Activated CD4-positive, CD25-positive, alpha-beta regulatory T cell (primary cell): ENCODE measurements at places on chromosomes 3 and 15.

DNA sequence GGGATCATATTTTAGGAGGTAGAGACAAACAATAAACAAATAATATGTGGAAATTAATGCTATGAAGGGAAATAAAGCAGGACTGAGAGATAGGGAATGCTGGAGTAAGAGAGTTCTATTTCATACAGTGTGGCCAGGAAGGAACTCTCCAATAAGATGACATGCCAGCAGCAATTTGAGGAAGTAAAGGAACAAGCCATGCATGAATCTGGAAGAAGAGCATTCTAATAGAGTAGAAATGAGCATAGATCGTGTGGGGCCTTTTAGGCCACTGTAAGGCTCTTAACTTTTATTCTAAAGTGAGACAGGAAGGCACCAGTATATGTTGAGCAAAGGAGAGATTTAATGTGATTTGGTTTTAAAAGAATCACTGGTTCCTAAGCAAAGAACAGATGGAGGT is 126.3 kb downstream of the DMXL2 start:
- no peak for DNase-seq

DNA sequence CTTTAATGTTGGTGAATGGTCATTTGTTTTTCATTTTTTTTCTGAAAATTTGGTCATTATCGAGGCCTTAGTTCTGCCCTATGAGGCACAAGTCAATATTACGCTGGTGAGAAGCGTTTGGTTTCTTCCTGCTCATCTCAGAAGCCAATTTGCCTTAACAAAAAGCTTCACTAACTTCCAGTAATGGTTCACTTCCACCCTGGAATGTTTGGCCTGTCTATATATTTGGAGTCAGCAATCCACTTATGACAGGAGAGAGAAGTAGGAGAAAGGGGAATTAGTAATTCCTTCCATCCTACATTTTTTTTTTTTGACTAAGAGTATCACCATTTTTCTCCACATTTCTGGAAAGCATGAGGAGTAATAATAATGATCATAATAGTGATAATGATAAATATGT is 124.4 kb downstream of the DIPK2A start:
- no peak for DNase-seq

DNA sequence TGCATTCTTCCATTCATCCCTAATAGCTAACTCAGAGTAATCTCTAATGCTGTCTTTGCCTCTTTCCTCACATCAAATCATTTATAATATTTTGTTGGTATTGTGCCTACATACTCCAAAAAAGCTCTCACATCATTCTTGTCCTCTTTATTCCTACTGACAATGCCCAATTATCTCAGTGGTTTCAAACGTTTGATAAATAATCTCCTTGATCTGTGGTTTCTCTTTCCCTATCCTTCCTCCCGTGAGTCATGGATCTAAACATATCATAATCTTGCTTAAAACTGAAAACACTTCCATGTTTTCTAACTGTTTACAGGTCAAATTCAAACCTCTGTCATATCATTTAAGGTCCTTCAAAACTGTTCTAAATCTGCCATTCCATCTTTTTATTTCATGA is 115.1 kb downstream of the CNTN6 start:
- no peak for DNase-seq

DNA sequence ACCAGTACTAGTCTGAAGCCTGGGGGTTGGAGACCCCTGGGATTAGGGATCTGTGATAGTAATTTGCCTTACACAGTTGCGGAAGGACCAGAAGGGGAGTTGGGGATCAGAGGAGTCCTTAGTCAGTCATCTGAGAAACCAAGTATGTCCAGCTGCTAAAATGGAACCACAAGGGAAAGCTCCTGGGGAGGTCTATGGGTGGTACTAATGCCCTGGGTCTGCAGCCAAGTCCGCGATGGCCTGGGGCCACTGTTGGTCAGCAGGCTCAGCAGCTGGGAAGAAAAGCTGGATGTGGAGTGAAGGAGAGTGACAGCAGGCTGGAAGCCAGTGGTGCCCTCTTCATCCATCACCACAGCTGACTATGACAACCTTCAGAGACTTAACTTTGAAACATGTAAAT is 2.2 kb upstream of the ANKDD1A start:
- DNase-seq = no peak

- no peak for DNase-seq
These were observed 693 bp upstream of the STAB1 start for GRCh38 chr3:52494445-52494844.

GRCh38 chr3:4977001-4977852 is 2.0 kb upstream of the BHLHE40 start:
- DNase-seq = peak; percentile 19

GRCh38 chr3:60594025-60594424 is 657.2 kb downstream of the FHIT start:
- DNase-seq = no peak

DNA sequence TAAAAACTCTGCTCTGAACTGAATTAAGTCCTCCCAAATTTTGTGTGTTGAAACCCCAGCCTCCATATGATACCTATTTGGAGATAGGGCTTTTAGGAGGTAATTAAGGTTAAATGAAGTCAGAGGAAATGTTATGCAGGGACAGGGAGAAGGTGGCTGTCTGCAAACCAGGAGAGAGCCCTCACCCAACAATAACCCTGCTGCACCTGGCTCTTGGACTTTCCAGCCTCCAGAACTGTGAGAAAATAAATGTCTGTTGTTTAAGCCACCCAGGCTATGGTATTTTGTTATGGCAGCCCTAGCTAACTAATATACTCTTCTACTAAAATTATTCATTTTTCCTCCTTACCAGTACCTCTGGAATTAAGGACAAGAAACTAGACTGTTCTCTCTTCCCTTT is 79.5 kb downstream of the MEIS2 start:
- DNase-seq = no peak

GRCh38 chr3:137259701-137260100 is 301.9 kb downstream of the IL20RB start:
- no peak for DNase-seq

DNA sequence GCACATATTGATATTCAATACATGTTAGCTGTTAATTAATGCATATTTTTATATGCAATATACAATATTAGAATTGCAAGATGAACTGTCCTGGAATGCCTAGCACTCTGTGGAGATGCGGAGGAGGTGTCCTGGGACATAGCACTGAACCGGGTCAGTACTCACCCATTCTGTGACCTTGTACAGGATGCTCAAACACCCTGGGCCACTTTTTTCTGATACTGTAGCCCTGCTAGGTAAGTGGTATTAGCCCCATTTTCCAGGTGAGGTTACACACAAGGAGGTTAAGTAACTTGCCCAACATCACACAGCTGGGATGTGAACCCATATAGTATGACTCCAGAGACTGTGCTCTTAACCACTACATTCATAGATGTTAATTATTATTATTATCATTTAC is 1.7 kb upstream of the MAGEF1 start:
- no peak for DNase-seq

DNA sequence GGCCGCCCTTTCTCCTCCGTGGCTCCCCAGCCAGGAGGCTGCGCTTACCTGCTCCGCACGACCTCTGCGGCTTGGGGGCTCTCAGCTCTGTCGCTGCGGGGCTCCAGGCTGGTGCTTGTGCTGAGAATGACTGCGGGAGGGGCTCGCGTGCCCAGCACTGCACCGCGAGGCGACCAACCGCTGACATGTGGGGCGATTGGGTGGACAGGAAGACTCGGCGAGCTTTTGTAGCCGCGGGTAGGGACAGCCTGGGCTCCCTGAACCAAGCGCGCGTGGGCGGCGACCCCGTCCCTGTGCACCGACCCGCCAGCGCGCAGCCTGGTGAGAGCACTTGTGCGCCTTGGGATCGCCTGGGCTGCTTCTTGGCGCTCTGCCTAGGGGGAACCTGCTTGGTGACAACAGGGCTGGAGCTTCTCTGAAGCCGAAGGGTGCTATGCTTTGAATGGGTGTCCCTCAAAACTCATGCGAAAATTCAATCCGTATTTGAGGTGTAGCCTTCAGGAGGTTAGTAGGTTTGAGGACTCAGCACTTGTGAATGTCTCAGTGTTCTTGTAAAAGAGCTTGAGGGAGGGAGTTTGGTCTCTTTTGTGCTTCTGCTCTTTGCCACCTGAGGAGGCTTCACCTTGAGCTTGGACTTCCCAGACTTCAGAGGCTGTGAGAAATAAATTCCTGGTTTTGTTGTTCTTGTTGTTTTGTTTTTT is 50.4 kb downstream of the IL12A start:
- no peak for DNase-seq

- DNase-seq = no peak
These were observed 46.1 kb upstream of the SEMA4B start for GRCh38 chr15:90154861-90155626.

GRCh38 chr15:96054621-96055020 is 275.9 kb upstream of the NR2F2 start:
- DNase-seq = no peak

DNA sequence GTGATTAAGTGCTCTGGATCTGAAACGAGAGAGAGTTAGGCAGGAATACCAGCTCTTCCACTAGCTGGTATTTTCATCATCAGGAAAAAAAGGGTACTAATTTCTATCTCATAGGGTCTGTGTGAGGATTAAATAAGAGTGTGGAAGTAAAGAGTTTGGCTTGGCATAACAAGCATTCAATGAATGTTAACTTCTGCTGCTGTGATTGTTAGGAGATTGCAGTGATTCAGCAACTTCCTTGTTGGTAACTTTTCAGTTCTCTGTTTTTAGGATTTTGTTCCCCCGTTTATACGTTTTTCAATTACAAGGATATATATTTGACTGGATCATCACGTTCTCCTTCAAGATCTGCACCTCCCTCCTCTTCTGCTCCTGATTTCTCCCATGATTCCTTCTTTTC is 65.9 kb upstream of the MYO5C start:
- no peak for DNase-seq

- DNase-seq = no peak
These were observed 56.5 kb upstream of the FNDC3B start for GRCh38 chr3:171982828-171983227.

GRCh38 chr15:63724760-63725159 is 109.0 kb downstream of the HERC1 start:
- DNase-seq = no peak

- DNase-seq = no peak
These were observed 156.1 kb downstream of the STXBP5L start for GRCh38 chr3:121064121-121064520.

- DNase-seq = no peak
These were observed 35.2 kb downstream of the U2SURP start for GRCh38 chr3:143036557-143036956.

GRCh38 chr15:79481793-79482192 is 49.7 kb downstream of the MINAR1 start:
- DNase-seq = no peak

- DNase-seq = no peak
These were observed 430.2 kb downstream of the LPP start for GRCh38 chr3:188584162-188584529.

DNA sequence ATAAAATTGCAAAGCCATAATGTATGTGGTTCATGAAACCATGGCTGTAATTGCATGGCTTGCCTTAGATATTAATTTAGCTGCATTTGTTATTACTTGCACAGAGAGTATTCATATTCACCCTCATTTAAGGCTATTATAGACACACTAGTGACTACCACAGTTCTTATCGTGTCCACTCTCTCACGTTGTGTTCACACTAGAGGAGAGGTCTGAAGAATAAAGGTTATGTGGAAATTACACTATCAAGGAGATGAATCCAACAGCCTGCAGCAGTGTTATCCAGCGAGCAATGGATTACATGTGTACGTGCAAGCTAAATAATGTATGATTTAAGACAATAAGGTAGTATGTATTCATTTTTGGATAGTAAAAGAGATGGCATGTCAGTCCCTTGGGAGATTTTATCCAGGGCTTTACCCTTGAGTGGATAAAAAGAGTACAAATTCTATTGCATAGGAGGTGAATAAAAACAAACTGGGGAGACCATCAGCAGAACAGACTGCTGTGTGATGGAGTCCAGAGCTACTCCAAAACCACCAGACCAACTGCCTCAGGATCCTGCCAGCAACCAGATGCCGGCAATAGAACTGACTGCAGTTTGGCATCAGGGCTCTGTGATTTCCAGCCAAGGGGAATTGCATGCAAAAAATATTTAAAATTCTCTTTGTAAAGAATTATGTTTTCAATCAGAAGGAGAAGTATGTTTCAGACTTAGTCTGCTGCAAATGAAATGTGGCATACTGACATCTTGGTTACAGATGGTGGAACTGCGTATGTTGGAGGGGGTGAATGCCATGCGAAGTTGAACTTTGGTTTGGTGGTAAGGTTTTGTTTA is 146.6 kb downstream of the RBMS3 start:
- DNase-seq = no peak

DNA sequence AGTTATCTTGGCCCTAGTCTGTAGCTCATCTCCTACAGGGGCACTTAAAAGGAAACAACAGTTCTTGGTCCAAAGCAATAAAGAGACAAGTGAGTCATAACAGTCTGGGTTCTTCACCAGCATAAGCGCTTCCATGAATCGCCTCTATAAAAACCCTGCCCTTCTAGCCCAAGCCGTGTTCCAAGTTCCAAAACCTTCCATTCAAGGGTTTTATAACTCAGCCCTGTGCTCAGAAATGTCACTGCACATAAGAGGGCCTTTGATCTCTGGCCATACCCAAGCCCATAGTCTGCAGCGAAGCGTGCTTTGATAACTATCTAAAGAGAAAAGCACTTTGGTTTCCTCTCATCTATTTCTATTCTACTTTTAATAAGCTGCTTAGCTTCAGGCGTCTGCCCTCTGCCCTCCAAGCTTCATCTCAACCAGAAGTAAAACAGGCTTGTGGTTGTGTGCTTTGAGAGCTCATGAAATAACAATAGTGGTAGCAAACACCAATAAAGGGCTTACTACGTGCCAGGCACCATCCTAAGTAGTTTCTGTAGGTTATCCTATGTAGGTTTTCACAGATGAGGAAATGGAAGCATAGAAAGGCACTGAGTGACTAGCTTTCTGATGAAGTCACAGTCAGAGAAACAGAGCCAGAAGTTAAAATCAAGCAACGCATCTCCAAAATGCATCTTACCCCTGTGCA is 64.0 kb upstream of the AKAP13 start:
- no peak for DNase-seq

DNA sequence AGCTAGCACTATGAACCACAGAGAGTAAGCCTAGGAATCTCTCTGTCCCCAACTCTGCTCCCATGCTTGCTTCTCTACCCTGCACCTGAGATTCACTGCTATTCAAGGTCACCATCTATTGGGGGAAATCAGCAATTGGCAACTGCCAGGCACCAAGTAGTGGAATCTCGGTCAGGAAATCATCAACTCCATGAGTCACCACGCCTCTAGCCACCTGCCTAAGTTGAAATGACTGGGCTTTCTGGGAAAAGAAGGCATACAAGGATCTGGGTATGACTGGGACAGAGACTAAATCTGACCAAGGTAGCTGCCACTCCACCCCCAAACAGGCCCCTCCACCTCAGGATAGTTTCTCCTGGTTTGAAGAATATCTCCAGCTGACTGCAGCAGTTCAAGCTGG is 464.1 kb upstream of the CBLB start:
- DNase-seq = no peak
